ENCODE measurements at places on chromosomes 12 and 14.

GRCh38 chr12:65649126-65649525 lies 175.2 kb upstream of the HMGA2 start:
- DNase-seq, result peak; percentile 96

GRCh38 chr14:98599082-98599481 lies 672.9 kb downstream of the BCL11B start:
- no peak for DNase-seq

DNA sequence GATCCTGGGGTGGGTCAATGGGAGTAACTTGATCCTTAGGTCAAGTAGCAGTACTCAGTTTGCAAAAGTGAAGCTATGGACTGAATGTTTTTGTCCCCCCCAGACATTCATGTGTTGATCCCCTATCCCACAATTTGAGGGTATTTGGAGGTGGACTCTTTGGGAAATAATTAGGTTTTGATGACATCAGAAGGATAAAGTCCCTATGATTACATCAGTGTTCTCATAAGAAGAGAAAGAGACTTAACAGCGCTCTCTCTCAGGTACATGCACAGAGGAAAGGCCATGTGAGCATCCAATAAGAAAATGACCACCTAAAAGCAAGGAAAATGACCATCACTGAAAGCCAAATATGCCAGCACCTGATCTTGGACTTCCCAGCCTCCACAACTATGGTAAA lies 550.8 kb downstream of the FOXG1 start:
- DNase-seq, result no peak

DNA sequence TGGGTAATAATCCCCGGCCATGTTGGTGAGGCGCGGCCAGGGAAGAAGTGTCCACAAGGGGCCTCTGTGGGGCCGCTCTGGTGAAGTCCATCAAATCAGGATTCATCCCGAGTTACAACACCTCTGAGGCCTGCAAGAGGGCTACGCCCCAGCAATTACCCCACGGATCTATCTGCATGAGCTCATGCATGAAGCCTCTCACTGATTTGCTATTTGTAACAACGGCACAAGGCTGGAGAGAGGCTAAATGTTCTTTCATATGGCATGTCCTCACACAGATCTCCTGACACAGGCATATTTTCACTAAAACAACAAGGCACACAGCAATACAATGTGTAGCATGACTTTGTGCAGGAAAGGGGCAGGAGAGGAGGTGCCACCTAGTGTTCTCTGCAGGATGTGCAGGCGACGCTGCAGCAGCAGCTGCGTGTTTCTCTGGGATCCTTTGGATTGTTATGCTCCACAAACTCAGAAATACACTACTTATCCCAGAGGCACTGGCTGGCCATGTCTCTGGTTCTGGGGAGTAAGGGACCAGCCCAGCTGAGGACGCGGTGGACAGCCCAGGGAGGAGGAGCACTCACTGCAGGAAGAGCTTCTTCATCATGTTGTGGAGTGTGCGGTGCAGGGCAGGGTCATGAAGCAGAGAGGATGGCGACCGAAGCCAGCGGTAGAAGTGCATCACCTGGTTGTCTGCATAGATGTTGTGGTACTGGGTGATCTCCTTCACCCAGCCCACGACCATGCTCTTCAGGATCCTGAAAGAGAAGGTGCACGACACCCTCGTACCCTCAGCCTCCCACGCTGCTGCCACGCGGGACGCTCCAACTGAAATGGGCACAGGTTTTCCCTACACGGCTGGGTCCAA lies 20.2 kb downstream of the P2RX2 start:
- DNase-seq, result peak; percentile 27

GRCh38 chr14:23445773-23446172 lies 10.3 kb upstream of the MYH7 start:
- no peak for DNase-seq

- peak; percentile 84 for DNase-seq
Measured at GRCh38 chr14:74583689-74584434, 28.2 kb downstream of the LTBP2 start.

GRCh38 chr12:123040106-123040505 lies 59.6 kb downstream of the ARL6IP4 start:
- DNase-seq, result no peak

DNA sequence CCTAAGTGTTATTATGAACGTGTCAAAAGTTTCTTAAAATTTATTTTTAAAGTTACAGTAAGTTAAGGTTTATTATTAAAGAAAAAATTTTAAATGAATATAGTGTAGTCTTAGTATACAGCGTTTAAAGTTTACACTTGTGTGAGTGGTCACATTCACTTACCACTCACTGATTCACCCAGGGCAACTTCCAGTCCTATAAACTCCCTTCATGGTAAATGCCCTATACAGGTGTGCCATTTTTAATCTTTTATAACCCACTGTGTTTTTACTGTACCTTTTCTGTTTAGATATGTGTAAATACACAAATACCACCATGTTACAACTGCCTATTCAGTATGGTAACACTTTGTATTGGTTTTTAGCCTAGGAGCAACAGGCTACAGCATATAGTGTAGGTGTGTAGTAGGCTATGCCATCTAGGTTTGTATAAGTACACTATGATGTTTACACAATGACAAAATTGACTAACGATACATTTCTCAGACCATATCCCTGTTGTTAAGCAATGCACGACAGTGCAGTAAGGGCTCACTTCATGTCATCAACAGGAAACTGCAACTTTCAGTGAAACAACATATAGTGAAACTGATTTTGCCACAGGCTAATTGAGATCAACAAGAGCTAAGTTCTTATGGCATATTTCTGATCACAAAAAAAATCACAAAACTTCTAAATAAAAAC lies 112.0 kb upstream of the TMCC3 start:
- no peak for DNase-seq

DNA sequence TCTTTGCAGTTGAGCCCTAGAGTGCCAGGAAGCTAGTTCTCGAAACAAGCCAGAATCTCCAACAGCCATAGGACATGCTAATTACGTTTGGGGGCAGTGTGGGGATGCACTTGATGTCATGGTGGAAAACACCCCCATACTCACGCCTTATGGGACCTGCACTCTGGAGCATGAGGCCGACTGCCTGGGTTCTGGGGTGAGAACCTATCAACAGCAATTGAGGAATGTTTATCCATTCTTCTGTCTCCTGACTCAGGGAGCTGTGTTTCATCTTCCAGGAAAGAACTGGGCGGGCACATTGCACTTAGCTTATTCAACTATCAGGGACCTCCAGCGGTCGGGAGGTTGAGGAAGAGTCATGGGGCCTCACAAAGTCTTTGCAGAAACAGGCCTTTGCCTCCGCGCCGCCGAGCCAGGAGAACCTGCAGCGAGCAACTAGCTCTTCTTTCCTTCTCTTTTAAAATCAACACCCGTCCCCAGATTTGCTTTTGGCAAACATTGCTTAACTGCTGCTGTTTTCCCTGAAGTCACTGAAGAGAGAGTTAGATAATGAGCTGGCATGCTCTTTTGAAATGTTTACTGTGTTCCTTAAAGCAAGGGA lies 226.1 kb upstream of the DIO3 start:
- no peak for DNase-seq

GRCh38 chr12:3564861-3565260 lies 73.9 kb downstream of the PRMT8 start:
- DNase-seq, result no peak

- no peak for DNase-seq
Measured at GRCh38 chr12:63223128-63223527, 72.1 kb upstream of the AVPR1A start.

GRCh38 chr12:16002880-16003279 lies 91.7 kb downstream of the DERA start:
- no peak for DNase-seq

- no peak for DNase-seq
Measured at GRCh38 chr12:84186433-84186832, 726.2 kb downstream of the SLC6A15 start.

DNA sequence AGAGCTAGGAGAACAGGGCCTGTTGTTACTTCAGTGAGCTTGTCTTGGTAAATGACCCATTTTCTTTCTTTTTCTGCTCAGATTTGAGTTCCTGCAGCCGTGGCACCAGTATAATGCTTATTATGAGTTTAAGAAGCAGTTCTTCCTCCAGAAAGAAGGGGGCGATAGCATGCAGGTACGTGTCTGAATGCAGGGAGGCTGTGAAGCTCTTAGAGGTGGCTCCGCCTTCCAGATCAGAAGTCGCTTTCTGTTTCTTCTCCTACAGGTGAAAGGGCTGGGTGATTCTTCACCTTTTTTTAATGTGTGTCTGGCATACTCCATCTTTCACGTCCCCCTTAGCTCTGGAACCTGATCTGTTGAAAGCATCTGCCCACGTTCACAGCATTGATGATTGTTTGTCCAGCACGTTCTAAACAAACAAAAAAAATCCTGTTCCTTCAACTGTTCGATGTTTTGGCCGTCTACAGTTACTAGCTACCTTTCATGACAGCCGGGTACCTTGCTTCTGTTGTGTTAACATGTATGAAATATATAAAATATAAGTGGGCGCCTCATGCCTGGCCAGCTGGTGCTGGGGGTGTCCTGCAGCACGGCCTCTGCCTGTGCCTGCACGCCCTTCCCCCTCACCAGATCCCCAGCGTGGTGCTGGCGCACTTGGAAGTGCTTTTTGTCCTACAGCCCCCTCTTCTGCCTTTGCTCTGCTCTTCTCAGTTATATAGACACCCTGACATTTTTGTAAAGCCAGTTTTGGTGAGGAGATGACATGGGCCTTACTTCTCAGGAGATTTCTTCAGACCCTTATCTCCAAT lies 44.6 kb downstream of the SFSWAP start:
- peak; percentile 9 for DNase-seq

GRCh38 chr12:98883231-98883630 lies 238.1 kb downstream of the APAF1 start:
- no peak for DNase-seq

GRCh38 chr14:33232031-33232430 lies 293.4 kb downstream of the NPAS3 start:
- DNase-seq, result no peak

DNA sequence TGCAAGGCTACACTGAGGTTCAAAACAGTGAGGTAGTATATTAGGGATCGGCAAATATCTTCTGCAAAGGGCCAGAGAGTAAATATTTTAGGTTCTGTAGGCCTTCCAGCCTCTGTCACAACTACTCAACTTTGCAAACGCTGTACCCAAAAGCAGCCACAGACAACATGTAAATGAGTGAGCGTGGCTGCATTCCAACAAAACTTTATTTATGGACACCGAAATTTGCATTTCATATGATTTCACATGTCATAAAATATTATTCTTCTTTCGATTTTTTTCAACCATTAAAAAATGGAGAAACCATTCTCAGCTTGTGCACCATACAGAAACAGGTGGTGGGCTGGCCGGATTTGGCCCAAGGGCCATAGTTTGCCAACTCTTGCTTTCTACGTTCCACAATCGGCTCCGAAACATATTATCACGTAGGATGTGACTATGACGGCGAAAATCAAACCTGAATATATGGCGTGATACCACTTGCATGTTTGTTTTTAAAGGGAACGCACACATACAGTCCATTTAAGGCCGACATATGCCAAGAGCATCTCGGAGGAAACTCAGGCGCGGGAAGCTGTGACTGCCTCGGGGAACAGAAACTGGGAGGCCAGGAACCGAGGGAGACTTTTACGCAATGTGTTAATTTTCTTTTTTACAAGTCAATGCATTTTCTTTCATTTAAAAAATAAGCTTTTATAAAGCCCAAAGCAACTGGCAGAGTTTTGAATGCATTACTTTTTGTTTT lies 7.1 kb downstream of the NCOR2 start:
- no peak for DNase-seq

GRCh38 chr12:116861320-116861719 lies 19.9 kb downstream of the HRK start:
- DNase-seq, result peak; percentile 85

- no peak for DNase-seq
Measured at GRCh38 chr14:31024010-31024480, 1.4 kb upstream of the AP4S1 start.

DNA sequence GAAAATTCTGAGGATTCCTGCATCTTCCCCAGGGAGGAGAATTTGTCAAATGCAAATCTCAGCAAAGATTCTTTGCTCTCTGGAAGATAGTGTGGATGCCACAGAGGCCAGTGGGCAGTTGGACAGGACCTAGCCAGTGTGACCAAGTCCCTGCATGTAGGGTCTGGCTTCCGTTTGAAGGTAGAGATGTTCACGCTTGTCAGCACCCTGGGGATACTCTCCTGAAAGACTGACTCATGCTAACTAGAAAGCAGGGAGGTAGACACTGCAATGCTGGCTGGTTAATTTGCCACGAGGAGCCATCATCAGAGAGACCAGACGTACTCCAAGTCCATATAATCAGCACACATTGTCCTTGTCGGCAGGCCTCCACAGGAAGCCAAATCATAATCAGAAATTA lies 130.1 kb downstream of the SAMD4A start:
- no peak for DNase-seq

DNA sequence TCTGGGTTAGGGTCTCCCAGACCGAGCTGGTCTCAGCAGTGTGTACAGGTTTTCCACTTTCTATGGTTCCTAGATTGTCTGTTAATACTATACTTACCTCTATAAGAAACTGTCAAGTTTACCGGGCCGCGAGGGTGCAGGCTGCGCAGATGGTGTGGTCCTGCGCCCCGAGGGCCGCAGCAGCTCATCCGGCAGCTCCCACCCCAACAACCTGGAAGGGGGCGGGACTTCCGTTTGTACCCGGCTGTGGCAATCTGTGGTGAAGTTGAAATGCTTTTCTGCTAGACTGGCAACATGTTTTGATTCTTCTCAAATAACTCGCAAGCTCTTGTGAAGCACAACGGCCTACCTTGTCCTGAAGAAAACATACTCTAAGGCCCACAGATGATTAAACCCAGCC lies at the start of gene CLEC9A:
CLEC9A (plus strand) TSS at position 237 of the 400 bp plus-strand sequence. CDS start 22,006 bp downstream, outside the sequence.
- no peak for DNase-seq

Data from EL (cell line).